ENCODE measurements at places on chromosomes 2 and 18.

DNA sequence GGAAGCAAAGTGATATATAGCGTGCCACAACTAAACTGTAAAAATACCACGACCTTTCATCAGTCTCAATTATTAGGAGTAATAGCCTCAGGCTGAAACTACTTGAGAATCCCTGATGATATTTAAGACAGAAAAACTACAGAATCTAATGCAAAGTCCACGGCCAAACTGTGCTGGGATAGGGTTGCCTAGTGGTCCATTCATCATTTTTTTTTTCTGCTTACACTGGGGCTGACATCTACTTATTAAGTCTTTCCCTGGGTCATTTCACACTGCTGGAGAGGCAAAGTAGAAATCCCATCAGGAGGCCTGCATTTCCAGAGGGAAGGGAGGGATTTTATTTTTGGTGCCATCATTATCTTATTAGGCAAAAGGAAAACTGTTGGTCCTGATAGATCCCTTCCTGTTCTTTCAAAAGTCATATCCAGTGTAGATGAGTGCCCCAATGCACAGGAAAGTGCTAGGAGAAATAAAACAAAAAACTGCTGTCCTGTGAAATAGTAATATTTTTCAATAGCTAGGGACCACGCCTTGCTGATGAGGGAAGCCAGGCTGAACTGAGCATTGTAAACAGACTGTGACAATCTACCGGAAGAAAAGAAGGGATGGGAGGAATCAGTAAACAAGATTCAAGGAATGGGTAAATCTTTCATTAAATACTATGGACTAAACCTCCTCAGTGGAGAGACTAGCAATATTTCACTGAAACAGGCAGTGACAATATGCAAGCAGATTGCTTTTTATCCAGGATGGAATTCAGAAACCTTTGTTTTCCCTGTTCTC is 644.3 kb downstream of the IRS1 start:
- no peak for DNase-seq

- no peak for DNase-seq
These were observed 217.0 kb downstream of the SPP2 start for GRCh38 chr2:234267534-234267933.

DNA sequence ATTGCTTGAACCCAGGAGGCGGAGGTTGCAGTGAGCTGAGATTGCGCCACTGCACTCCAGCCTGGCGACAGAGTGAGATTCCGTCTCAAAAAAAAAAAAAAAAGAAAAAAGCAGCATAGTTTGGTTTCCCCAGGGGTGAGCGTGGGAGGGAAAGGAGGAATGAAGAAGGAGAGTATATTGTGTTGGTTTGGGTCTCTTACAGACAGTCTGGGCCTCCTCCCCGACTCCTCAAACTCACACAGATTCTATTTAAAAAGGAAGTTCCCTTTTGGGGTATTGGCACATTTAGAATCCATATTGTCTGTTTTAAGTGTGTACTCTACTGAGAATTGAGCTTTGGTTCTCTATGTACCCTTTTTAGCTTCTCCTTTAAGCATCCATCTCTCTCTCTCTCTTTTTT is 27.4 kb upstream of the SLC20A1 start:
- DNase-seq, result no peak

DNA sequence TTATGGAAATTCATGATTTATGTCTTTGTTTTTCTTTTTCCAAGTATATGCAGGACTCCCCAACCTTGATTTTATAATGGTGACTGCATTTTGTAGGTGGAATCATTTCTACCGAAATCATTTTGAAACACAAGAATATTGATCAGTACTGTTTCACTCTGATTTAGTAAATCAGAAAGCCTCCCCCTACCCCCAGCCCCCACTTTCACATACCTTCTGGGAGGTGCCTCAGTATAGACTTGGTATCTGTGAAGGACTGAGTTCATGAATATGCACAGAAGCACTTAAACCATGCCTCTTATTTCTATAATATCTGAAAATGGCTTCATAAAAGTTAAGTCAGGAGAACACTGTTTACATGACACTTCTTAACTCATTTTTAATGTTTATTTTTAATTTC is 147.7 kb downstream of the AGPS start:
- DNase-seq, result no peak

- DNase-seq, result no peak
These were observed 174.6 kb downstream of the NCK2 start for GRCh38 chr2:105919191-105919811.

Measured in activated CD4-positive, alpha-beta T cell treated with anti-CD3 and anti-CD28 coated beads, Interleukin-2, amount 10 ng/mL, durations not matched to agents 7 days and 5 days (primary cell).